Pulmonary artery endothelial cell (primary cell): ENCODE measurements at places on chromosomes 16 and 17. TPM values are rescaled to one million over a fixed set of nuclear protein-coding genes. Genes with fewer than 3 reads are reported as not detected.

- no peak for DNase-seq
Measured at GRCh38 chr16:23754594-23755483, at the start of gene CHP2. CHP2 (plus strand) TSS chr16:23755026; CDS start chr16:23755050, 24 bp downstream.

DNA sequence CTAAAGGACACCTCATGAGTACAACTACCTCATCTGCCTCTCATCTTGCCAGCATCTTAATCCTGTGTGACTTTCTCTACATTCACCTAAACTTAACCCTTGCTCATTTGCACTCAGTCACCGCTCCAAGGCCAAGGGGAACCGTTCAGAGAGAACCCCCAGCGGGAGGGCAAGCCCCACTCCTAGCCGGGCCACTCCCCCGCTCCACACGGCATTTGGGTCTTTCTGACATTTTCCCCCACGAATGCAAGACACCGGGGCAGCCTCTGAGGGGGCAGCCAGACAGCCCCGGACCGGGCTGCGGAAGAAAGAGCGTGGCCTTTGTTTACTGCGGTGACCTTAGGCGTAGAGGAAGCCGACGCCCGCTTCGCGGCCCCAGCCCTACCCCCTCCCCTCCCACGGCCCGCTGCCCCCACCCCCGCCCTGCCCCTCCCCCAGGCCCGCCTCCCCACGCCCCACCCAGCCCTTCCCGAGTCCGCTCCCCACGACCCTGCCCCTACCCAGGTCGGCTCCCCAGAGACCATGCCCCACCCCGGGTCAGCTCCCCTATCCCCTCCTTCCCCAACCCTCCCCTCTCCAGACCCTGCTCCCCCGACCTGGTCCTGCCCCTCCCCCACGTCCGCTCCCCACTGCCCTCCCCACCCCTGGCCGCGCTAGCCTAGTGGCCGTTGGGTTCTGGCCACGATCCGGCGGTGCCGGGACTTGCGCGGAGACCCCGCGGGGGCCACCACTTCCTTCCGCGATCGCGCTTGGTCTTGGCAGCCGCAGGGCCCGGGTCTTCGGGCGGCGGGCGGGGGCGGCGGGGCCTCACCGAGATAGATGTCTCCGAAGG, 789 bp downstream of the CSNK1D start:
- DNase-seq = no peak

DNA sequence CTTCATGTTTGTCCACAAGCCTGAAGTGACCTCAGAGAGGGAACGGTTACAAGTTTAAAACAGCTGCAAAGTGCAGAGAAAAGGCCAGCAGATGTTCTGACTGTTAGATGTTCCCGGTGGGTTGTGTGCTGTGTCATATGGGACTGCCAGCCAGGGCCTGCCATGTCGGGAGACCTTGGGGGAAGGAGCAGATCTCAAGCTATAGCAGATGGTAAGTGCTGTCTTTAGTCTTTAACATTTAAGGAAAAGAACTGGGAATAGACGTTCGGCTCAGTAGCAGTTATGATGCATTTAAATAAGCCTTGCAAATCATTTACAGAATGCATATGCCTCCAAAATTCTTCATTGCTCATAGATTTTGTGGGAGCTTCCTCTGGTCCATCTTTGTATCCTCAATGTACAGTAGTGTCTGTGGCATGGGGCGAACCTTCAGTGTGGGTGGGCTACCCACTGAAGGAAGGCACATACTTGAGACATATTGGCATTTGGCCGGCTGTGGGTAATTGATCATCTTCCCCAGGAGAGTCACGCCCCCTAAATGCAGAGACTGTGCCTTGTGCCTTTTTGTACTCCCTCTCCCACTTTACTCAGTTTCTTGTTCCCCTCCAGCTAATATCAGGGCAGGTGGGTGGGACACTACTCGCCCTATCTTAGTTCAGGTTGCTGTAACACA, 131.9 kb downstream of the NPIPB5 start:
- no peak for DNase-seq

DNA sequence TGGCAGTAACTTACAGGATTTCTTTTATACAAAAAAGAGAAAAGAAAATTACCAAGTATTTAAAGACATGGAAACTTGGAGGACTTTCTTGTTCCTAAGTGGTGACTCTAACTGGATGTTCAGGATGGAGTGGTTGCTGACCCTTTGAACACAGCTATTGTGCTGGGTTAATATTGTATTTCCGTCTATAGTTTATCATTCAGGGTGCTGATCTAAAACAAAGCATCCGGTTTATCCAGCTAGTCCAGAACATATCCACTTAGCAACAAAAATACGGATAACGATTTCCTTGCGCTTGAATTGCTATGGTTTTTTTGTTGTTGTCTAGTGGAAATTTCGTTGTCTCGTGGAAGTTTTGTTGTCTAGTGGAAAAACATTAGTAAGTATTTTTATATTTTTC, 38.2 kb downstream of the SNTB2 start:
- peak; percentile 96 for DNase-seq

- DNase-seq = no peak
Measured at GRCh38 chr17:78922816-78923498, 2.2 kb downstream of the TIMP2 start.

The CCL5 gene
- total RNA-seq = 0.13 TPM in 1 of 2 replicates, not detected in the other

The BAIAP3 gene
- total RNA-seq = 0.46 and 0.53 TPM in 2 replicates

The RMI2 gene
- 5.9 and 16.9 TPM in 2 replicates for total RNA-seq
